ENCODE measurements at places on chromosomes 2 and 18.
A peak's percentile ranks its signal among the peaks of the same experiment; 100 is the strongest.

DNA sequence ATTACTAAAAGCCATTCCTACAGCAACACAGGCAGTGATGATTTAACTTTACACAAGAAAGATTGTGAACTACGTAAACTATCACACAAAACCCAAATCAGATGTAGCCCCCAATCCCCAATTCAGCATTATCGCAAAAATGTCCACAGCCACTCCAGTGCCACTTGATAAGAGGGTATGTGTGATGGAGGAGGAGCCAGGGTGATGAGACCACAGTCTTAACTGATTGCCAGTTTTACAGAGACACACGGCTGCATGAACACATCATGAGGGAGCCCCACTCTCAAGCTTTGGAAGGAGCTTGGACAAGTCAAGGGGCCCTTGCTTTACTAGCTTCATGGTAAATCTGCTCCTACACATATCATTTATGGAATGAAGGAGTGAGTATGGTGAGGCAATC, 116.0 kb downstream of the FAM161A start:
- no peak for DNase-seq

DNA sequence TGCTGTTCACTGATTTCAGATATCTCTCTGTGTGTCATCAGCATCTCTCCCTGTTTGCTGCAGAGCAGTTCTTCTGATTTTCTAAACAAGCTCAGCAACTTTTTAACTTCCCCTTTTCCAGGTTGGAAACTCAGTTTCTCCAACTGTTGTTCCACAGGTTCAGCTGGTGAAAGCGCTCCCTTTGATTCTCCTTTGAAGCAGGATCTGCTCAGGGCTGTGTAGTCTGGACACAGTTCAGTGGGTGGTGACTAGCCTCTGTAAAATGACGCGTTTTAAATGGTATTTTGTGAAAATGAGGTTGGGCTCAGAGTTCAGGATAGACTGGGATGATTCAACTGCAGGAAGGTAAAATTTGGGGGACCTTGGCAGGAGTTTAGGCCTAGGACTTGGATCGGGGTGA, 106.3 kb downstream of the TRIM43 start:
- DNase-seq: no peak

GRCh38 chr2:238730881-238731280, 117.0 kb upstream of the TWIST2 start:
- no peak for DNase-seq

DNA sequence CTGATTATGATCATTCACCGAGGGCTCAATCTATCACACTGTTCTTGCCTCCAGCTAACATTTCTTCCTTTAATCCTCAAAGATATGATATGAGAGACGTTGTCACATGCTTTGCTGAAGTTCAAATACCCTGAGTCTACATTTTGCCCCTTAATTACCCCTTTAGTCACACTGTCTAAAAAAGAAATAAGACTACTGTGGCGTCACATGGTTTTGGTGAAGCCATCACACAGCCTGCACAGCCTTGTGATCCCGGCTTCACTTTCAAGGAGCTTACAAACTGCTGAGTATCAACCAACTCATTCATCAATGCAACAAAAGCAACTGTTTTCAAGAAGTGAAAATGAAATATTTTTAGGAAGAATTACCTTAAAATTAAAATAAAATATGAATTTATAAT, 31.9 kb upstream of the SOCS6 start:
- no peak for DNase-seq

DNA sequence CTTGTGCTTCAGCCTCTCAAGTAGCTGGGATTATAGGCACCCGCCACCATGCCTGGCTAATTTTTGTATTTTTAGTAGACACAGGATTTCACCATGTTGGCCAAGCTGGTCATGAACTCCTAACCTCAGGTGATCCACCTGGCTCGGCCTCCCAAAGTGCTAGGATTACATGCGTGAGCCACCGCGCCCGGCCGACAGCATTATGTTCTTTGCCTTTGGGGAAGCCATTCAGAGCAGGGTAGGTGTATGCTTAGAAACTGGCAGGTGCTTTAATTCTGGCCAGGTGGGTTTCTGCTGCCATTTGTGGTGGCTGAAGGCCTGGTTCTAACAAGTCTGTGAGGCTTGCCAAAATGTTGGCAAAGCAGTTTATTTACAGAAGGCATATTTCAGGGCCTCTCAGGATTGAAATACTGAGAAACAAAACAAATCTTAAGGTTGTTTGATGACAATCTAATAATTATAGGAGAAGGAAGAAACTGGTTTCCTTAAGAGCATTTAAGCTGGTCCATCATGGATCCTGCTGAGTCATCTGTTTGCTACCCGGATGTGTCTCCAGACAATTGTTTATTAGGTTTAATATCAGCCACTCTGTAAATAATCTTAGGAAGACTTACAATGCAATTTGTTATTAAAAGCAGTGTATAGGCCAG, 16.0 kb downstream of the SLC20A1 start:
- no peak for DNase-seq

DNA sequence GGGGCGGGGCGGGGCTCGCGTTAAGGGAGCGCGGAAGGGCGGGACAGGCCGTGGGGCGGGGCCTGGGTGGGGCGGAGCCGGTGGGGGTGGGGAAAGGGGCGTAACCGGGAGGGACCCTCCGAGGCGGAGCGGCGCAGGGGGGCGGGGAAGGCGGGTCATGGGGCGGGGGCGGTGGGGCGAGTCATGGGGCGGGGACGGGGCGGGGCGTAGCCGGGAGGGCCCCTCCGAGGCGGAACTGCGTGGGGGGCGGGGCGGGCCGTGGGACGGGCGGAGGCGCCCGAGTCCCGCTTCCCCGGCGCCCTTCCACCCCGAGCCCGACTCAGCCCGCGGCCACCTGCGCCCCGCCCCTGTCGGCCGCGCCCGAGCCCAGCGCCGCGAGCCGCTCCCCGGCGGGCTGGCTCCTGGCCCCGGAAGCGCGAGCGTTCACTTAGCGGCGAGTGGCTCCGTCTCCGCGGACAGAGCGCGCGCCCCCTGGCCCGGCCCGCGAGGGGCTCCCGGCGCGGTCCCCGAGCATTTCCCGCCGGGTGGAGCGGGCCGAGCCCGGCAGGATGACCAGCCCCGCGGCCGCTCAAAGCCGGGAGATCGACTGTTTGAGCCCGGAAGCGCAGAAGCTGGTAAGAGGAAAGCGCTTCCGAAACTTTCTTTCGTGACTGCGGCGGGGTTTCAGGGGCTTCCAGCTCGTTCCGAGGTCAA, 64.7 kb downstream of the LRRFIP1 start:
- peak; percentile 96 for DNase-seq

DNA sequence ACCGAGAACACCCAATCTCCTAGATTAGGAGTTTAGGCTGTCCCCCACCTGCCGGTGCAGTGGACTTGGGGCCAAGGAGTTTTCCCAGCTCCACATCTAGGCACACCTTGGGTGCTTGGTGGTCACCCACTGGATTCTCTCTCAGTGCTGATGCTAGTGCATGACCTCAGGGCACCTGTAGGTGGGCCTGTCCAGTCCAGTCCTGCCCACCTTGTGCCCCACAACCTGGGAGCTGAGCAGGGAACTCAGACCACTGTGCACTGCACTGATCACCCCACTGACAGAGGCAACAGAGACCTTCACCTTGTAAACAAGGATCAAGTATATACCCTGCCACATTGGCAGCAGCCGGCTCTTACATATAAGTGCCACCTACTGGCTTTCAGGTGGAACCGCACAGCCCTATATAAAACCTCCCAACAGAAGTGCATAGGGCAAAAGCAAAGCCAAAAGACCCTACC, 12.7 kb upstream of the CDH19 start:
- DNase-seq: no peak

Measured in stimulated activated CD4-positive, alpha-beta T cell treated with anti-CD3 and anti-CD28 coated beads, Interleukin-2, amount 100 ng/mL, for 24 hours (primary cell).